NCI-H2081 treated with DMSO at 0.1 percent for 48 hours (cell line): ENCODE measurements at places on chromosomes 6 and 20.
A peak's percentile ranks its signal among the peaks of the same experiment; 100 is the strongest.

- no peak for DNase-seq
Observed at GRCh38 chr6:143529095-143529494, 17.6 kb upstream of the FUCA2 start.

DNA sequence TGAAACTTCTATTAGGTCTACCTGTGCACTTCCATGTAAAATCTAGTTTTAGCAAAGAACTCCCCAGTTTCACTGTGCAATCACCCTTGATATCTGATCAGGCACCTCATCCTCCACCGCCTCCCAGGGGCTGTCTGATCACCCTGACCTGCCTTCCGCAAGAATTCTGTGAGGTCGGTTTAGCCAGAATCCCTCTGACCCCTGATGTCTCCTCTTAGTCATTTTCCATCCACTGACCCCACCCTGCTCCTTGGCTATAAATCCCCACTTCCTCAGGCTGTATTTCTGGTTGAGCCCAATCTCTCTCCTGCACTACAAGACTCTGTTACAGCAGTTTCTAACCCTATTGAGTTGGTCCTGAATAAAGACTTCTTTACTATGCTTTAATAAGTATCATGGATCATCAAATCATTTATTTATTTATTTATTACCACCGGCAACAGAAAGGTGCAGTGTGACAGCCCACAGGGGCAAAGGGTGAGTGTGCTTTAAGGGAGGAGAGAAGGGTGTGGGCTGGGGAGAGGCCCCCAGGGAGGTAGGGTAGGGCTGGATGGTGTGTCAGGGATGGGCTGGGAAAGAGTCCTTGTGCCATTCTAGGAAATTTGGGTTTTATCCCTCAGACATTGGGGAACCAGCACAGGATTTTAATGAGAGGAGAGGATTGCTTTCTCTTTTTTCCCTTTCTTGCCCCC is 11.2 kb upstream of the SERPINB6 start:
- no peak for DNase-seq

DNA sequence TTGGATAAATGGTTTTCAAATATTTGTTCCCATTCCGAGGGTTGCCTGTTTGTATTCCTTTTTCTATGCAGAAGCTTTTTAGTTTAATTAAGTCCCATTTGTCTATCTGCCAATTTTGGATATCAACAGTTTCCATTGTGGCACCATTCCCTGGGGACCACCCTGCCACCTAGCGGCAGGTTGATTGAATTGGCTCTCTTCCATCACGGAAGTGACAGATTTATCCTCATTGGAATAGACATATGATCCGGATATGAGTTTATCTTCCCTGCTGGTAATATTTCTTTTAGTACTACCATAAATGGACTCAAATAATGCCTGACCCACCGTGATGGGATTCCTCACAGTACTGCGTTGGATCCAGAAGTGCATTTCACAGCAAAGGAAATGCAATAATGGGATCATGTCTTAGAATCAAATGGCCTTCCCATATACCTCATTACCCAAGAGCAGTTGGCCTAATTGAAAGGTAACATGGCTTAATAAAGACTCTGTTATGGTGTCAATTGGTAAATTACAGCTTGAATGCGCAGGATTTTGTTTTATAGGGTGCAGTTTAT is 327.0 kb downstream of the BMP2 start:
- DNase-seq, result peak; percentile 35

GRCh38 chr20:11329271-11329670 is 588.4 kb upstream of the BTBD3 start:
- DNase-seq, result no peak

- no peak for DNase-seq
Observed at GRCh38 chr6:148240461-148240840, 102.2 kb upstream of the SASH1 start.

DNA sequence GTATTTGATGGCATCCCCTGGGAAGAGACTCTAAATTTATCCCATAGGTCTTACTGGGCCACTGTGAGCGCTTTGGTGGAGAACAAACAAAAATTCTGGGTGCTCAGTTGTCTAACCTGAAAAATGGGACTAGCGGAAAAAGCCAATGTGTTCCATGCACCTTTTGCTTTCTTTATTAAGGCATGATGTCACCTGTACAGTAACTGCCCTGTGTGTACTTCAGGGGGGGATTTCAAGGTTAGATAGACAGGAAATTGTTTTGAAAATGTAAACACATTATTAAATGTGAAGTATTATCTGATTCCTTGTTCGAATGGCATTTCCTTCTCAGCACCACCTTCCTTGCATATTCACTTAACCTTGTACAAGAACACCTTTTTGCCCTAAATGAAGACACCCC is 1.2 kb upstream of the EDN1 start:
- DNase-seq, result no peak

- peak; percentile 17 for DNase-seq
Observed at GRCh38 chr6:38493931-38494547, 145.7 kb downstream of the BTBD9 start.

DNA sequence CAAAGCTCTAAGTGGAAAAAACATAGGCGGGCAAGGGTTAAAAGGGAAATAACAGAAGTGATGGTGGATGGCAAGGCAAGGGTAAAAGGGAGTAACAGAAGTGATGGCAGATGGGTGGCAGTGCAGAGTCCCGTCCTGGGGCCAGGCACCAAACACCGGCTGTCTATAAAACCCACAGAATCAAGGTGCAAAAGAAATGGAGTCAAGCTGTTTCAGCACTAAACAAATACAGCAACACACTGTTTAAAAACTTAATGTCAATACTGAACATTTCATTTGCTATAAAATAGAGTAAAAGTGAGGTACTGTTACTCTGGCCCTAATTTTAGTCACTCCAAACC is 87.6 kb downstream of the MAN1A1 start:
- DNase-seq, result no peak

DNA sequence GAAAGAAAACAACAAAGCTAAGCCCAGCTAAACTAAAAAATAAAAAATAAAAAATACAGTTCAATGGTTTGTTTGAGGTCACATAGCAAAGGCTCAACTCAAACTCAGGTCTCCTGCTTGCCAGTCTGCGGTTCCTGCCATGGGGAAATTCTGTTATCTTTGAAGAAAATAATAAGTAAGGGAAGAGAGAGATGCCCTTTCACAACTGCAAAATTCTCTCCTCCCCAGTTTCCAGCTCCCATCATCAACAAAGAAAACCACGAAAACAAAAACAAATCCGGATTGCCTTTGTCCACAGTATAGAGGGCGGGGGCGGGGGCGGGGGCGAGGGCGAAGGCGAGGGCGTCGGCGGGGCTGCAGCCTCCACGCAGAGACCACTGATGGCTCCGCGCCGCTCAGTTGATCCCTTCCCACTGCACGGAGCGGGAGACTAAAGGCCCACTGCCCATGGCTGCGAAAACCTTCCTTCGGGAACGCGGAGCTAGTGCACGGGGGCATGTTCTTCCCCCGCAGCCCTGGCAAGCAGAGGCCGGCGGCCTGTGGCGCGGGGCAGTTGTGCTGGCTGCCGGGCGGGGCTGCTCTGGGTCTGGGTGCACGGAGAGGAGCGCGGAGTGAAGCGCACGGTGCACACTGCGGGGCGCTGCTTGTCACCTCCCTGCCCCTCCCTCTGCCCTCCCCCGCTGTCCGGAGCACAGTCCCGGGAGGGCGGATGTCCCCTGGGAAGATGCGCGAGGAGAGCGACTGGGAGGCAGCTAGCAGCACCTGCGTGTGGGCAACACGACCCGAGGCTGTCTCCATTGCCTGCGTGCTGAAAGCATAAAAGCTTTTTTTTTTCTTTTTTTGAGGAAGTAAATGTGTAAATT is 54.1 kb upstream of the TPD52L1 start:
- no peak for DNase-seq

- DNase-seq, result no peak
Observed at GRCh38 chr6:145670311-145670710, 65.0 kb downstream of the EPM2A start.

DNA sequence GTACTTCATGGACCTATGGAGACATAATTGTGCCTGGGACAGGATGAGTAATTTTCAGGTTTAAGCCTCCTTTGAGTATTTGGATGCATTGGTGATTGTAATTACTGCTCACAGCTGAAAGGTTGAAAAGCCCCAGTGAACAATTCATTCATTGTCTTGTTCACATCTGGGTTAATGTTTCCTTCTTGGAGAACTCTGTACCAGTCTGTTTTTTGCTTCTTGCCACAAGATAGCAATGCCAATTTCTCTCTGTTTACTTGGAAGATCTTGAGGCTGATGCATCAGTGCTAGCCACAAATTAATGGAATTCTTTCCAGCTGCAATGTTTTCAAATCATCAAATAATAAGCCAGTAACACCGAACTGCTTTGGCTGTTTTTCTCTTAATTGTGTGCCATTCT is 207.8 kb downstream of the BMP2 start:
- no peak for DNase-seq

DNA sequence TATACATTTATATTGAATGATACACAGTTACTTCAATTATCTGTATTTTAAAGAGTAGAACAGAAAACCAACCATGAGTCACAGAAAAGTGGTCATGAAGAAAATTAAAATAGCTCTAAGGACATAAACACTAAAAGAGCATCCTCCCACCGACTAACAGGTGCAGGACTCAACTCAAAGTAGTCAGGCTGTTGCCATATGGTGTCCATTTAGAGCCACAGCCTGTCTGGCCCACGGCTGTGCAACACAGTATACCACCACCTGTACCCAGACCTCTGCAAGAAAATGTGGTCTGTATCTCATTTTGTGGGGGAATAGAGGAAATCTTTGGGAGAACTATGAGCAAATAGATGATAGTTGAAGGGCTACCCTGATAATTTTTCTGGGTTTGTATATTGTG is 449.8 kb upstream of the RNF217 start:
- no peak for DNase-seq

DNA sequence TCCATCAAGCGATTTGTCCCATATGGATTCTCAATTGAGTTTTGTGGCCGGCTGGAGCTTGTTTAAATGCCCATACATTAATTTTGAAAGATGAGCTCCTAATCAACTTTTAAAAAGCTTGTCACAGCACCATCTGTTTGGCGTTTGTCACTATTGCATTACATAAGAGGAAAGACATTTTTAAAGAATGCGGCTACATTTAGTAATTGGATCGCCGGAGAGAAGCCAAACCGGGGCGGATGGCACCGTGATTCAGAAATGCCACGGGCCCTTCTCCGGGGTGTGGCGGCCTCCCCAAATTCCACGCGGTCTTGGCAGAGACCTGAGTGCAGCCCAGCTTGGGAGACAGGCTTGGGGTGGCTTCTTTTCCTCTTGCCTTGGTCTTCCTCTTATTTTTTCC is 67.7 kb upstream of the ZNFX1 start:
- DNase-seq, result no peak

DNA sequence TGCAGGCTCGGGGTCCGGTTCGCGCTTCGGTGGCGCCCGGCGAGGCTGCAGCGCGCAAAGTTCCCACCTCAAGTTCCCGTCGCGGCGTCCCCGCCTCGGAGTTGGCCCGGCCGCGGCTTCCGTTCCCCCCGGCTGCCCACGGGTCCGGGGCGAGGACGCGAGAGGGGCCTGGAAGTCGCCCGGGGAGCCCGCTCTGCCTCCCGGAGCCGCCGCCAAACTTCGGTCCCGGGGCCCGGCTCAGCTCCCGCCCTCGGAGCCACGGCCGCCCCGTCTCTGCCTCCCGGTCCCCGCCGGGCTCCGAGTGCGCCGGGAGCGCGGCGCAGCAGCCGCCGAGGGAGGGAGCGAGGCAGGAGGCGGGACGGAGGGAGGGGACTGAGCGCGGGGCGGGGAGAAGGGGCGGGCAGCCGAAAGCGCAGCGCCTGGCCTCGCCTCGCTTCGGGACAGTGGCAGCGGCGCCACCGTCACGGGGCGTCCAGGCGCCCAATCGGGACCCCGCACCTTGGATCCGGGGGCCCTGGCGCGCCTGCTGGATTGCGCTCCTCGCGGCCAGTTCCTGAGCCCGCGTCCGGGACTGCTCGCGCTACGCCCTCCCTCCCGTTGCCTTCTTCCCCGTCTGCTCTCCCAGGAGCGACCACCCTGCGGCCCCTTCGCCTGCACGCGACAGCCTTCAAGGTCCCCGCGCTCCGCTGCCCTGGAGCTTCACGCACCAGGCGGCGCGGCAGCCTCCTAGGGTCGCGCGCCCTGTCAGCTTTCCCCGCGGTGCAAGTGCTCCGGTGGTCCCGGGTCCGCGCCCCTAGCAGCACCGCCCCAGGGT is at the start of gene KCNG1:
KCNG1 (minus strand) TSS at position 305 of the 814 bp plus-strand sequence. CDS start 12,769 bp downstream, outside the sequence.
- no peak for DNase-seq

DNA sequence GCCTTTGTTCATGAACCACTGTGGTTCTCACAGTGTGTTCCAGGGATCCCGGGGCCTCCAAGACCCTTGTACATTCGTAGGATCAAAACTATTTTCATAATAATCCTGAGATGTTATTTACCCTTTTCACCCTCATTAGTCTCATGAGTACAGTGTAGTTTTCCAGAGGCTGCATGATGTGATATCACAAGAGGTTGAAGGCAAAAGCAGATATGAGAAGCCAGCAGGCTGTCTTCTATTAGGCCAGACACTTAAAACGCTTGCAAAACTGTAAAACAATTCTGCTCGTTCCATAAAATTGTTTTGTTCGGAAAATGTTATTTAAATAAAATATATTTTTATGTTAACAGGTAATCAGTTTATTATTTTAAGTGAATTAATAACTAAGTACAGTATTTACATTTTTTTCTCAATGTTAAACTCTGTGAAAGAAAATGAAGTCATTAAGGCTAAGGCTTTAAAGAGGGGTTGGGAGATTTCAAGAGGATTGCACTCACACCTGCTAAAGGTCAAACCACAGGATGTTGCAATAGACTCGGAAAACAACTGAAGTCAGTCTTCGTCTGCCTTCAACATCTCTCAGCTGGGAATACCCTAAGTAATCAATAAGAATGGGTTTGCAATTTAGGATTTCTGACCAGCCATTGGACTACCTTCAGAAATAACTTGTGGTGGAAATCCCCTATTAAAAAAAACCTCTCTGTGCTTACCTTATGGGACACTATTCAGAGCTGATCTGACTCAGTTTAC is 474.2 kb downstream of the KIF16B start:
- DNase-seq, result no peak

GRCh38 chr6:46896871-46897270 is 24.9 kb downstream of the ADGRF5 start:
- DNase-seq, result no peak

GRCh38 chr6:87151781-87152525 is 3.4 kb upstream of the ZNF292 start:
- DNase-seq, result no peak

DNA sequence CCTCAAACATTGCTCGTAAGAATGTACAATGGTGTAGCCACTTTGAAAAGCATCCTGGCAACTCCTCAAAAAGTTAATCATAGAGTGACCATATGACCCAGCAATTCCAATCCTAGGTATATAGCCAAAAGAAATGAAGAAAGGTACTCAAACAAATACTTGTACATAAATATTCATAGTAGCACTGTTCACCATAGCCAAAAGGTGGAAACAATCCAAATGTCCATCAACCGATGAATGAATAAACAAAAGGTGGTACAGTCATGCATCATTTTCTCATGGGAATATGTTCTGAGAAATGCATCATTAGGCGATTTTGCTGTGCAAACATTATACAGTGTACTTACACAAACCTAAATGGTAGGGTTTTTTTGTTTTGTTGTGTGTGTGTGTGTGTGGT is 74.4 kb upstream of the TBC1D7 start:
- DNase-seq, result no peak

GRCh38 chr6:118649918-118650581 is 1.3 kb downstream of the CEP85L start:
- DNase-seq, result no peak
